Astrocyte (in vitro differentiated cells and primary cell): ENCODE measurements at places on chromosomes 12 and 14. TPM values are rescaled to one million over a fixed set of nuclear protein-coding genes. Genes with fewer than 3 reads are reported as not detected.
A peak's percentile ranks its signal among the peaks of the same experiment; 100 is the strongest.

DNA sequence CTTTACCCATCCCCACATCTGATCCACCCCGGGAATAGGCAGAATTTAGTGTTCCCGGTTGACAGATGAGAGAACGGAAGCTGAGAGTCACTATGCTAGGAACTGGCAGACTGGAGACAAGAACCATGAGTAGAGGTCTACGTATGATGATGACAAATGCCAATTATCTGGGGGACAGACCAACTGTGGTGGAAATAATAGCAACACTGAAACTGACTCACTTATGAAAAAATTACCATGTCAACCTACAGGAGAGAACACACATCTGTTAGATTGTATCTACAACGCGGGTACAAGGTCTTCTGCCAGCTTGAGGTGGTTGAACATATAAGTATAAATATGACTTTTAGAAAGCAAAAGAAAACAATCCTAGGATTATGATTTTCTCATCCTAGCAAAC is 15.4 kb upstream of the SELPLG start:
- peak; percentile 87 for DNase-seq

CIDEB gene
- total RNA-seq: not detected in 2 replicates

NIN gene
- 38.2 and 45.4 TPM in 2 replicates for total RNA-seq

SLCO1B1 gene
- not detected in 2 replicates for total RNA-seq

DNA sequence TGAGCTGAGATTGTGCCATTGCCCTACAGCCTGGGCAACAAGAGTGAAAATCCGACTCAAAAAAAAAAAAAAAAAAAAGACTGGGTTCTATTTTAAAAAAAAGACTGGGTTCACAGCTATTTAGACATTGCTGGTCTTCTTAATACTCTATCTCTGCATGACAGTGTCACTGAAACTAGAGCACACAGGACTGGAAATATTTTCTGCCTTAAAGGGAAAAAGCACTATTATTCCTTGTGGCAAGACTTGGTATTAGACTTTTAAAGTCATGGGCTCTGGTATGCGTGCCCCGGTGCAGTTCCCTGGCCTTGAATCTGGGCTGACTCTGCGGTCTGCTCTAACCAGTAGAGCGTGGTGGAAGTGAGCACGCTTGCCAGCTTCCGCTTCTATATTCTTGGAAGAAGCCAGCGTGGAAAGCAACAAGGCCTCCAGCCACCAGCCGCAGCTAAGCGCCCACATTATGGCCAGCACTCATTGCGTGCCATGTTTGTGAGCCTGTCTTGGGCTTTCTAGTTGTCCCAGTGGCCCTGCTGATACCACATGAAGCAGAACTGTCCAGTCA is 31.3 kb downstream of the PRKAB1 start:
- DNase-seq: no peak

- DNase-seq: no peak
These were observed 427.7 kb downstream of the FUT8 start for GRCh38 chr14:65840118-65840751.

GRCh38 chr12:50620109-50620977 is 115.6 kb downstream of the DIP2B start:
- peak; percentile 96 for DNase-seq
